Stimulated activated CD4-positive, alpha-beta T cell treated with anti-CD3 and anti-CD28 coated beads, TNF-alpha, amount 100 ng/mL, for 4 hours (primary cell): ENCODE measurements at places on chromosomes 1 and 21.
A peak's percentile ranks its signal among the peaks of the same experiment; 100 is the strongest.

- DNase-seq: no peak
Measured at GRCh38 chr1:32647308-32648134, 2.8 kb downstream of the ZBTB8OS start.

DNA sequence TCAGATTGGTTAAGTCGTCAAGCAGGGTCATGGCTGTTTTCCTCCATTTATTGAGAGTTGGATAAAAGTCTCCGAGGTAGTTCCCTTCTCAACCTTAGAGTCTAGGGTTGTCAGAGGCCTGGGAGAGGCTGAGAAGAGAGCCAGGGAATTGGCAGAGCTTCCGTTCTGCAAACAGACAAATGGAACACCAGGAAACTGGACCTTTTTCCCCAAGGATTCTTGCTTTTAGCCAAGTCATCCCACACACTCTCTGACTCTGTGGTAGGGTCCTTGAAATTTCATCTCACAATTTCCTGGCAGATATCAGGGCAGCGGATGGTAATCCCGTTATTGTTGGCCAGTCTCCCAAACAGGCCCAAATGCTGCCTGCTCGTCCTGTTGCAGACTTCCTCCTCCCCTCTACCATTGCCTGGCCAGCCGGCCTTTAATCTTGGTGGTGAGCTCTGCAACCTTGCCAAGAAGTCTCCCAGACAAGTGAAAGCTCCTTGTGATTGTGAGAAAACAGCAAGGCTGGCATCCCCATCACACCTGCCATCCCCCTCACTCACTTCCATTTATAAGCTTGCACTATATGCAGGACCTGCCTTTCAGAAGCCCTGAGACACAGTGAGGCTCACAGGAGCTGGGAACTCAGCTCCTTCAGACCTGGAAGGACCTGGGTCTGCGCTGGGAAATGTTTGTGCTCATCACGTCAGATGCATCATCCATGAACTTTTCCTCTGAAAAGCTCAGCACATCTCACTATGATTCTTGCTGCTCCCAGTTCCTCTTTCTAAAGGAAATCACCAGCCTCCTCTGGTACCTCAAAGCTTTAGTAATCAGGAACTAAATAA lies 13.7 kb upstream of the SRP9 start:
- DNase-seq: no peak

DNA sequence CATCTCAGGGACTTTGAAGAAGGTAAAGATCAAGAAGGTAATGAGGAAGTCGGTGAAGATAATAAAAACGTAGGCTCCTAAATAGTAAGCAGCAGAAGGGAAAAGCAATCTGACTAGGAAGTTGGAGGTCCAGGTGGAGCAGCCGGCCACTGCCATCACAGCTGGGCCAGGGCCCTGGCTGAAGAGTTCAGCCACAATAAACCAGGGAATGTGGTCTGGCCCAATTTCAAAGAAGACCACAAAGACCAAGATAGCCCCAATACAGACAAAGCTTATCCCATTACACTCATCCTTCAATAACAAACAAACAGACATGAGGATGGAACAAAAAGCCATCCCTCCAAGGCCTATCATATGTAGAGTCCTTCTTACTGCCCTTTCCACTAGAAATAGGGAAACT lies 18.4 kb upstream of the JAK1 start:
- no peak for DNase-seq

GRCh38 chr1:156754219-156754618 lies 2.7 kb upstream of the HDGF start:
- DNase-seq: no peak

DNA sequence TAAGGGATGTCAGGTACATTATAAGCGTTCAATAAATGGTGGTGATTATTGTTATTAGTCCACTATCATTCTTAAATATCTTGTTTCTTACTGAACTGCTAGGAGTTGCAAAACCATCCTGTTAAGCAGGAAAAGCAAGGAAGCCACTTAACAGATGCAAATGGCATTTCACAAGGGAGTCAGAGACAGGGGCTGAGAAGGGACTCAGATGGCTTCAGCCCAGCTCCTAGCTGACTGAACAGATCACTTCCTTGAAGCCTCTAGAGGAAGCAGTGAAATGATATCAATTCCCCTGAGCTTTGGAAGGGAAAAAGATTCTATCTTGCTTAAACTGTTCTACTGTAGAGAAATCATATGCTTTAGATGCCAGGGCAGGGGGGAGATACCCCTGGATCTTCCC lies 151.5 kb downstream of the ST6GALNAC5 start:
- DNase-seq: no peak

GRCh38 chr1:110602466-110602865 lies 3.7 kb downstream of the KCNA2 start:
- DNase-seq: no peak

- peak; percentile 3 for DNase-seq
Measured at GRCh38 chr21:27700974-27701614, 734.2 kb upstream of the ADAMTS5 start.

GRCh38 chr21:41895643-41896493 lies 16.7 kb upstream of the PRDM15 start:
- DNase-seq: peak; percentile 30

GRCh38 chr1:23149114-23149513 lies 19.5 kb downstream of the LUZP1 start:
- DNase-seq: no peak

DNA sequence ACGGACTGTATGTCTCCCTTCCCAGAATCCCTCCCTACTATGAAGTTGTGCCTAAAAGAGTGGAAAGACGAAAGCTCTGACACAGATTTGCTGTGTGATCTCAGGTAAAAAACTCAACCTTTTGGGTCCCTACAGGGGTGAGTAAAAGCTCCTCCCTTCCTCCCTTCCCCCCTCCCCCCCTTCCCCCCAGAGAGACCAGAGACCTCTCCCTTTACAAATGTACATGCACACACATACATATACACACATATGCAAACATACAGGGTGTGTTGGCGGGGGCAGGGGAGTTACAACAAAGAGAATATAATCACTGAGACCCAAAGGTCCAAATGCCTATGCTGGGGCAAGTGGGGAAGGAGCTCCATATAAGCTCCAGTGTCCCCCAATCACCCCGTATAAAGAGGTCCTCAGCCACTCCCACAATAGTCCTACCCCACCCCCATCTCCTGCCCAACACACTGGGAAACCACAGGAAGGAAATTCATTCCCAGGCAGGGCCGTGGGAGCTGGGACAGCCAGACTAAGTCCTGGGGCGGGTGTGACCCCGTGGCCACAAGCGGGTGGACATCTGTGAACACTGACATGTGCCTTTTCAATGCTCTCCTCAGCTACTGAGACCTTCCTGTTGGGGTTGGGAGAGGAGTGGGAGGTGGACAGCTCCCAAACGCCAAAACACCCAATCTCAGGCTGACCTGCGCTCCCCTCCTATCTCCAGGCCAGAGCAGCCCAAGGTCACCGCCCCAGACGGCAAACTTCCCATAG lies 2.0 kb downstream of the MEF2D start:
- DNase-seq: no peak

DNA sequence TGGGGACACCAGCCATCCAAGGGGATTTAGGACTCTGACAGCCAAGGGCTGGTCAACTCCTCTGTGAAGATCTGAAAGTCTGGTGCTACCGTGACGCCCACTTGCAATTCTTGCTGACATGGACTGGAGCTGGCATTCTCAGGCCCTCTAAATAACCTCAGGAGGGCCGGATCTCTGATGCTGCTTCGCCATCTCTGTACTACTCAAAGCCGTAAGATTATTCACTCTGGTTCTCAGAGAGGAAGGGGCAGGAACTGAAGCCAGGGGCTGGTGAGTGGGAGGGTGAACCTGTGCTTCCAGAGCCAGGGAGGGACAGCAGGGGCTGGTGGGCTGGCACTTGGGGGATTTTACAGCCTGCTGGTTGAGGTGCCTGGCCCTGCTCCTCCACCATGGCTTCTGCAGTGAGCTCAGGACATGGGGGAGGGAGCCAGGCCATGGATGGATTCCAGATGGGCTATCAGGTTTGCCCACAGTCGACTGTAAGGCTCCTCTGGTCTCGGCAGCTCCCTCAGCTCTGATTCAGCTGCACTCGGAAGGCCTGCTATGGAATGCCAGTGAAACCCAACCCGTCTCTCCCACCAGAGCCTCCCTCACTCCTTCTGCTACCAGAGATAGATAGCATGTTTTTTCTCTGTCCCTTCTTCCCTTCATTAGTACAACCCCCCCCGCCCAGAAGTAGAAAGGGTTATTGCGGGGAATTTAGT lies 84.5 kb downstream of the PLXNA2 start:
- DNase-seq: no peak

GRCh38 chr1:15989776-15990175 lies 13.9 kb upstream of the ZBTB17 start:
- DNase-seq: no peak

GRCh38 chr1:87393445-87394085 lies 64.9 kb downstream of the LMO4 start:
- no peak for DNase-seq

GRCh38 chr21:44805226-44805625 lies 3.6 kb upstream of the UBE2G2 start:
- DNase-seq: no peak

DNA sequence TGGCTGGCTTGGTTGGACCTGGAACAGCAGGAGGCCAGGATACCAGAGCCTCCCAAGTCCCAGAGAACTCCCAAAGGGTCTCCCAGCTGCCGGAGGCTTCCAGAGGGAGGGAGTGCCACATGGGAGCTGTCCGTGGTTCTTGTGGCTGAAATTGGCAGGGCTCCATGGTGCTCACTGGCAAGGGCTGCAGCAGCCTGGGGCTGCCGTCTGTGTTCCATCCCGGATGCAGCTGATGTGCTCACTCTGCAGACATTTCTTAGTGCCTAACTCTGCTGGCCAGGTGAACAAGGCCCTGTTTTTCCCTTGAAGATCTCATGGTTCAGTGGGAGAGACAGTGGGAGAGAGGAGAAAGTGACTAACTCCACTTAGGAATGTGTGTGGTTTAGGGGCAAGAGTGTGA lies 261.1 kb downstream of the CAMTA1 start:
- DNase-seq: no peak

GRCh38 chr1:29883411-29883832 lies 647.1 kb downstream of the PTPRU start:
- DNase-seq: no peak

- DNase-seq: no peak
Measured at GRCh38 chr1:88472298-88472697, 211.8 kb upstream of the PKN2 start.

DNA sequence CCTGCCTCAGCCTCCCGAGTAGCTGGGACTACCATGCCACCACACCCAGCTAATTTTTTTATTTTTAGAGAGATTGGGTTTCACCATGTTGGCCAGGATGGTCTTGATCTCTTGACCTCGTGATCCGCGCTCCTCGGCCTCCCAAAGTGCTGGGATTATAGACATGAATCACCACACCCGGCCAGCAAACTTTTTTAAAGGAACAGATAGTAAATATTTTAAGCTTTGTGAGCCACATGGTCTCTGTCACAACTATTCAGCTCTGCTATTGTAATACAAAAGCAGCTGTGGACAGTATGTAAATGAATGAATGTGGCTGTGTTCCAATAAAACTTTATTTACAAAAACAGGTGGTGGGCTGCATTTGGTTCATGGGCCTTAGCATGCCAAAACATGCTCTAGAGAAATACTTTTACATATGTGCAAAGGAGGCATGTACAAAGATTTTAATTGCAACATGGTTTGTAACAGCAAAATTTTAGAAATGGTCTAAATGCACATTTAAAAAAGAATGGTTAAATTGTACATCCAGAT lies 47.0 kb downstream of the CDCP2 start:
- DNase-seq: no peak

DNA sequence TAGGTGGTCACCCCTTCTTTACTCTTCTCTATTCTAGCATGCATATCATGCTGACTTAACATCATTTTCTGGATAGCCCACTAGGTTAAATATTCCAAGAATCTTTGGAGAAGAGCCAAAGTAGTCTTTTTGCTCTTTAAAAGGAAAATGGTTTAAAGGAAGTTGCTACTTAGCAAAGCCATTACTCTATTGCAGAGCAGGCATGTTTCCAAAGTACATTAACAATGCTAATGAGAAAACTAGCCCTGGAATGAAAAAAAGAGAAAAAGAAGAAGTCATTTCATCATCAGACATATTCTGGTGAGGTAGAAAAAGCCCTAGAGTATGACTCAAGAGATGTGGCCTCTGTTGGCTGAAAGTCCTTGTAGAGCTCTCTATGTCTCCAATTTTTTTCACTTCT lies 74.0 kb downstream of the NUF2 start:
- no peak for DNase-seq

- no peak for DNase-seq
Measured at GRCh38 chr1:12706061-12706460, 9.8 kb upstream of the AADACL3 start.

DNA sequence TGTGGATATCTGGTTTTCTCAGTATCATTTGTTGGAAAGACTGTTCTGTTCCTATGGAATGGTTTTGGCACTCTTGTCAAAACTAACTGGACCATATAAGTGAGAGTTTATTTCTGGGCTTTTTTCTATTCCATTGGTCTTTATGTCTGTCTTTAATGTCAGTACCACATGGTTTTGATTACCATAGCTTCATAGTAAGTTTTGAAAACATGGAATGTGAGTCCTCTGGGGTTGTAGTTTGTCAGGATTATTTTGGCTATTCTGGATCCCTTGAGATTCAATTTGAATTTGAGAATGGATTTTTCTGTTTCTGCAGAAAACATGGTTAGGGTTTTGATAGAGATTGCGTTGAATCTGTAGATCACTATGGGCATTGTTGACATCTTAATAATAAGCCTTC lies 107.9 kb downstream of the ZFYVE9 start:
- DNase-seq: no peak

DNA sequence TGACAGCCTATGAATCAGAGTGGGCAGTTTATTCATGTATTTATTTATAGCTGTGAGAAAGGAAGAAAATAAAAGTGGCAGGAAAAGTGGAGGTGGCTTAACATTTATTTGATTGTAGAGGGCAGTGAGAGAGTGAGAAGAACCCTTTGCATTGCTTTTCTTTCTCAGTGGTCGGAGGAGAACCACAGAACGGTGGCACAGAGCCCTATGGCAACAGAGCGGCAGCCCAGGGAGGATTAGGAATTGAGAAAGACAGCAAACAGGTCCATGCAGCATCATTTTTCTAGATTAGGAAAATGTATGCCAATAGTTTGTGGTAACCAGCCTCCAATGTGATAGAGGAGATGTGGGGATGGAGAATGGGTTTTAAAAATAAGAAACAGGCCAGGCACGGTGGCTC lies 53.1 kb downstream of the NMNAT2 start:
- no peak for DNase-seq

DNA sequence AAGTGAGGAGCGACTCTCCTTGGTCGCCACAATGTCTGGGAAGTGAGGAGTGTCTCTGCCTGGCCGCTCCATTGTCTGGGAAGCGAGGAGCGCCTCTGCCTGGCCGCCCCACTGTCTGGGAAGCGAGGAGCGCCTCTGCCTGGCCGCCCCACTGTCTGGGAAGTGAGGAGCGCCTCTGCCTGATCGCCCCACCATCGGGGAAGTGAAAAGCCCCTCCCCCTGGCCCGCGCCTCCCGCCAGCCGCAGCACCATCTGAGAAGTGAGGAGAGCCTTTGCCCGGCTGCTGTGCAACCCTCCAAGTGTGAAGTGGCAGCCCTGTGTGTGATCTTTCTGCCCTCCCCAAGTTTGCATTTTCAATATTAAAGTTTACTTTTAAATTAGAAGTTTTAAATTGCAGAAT lies 95.0 kb upstream of the PPP2R5A start:
- no peak for DNase-seq

- no peak for DNase-seq
Measured at GRCh38 chr21:27673581-27673980, 706.7 kb upstream of the ADAMTS5 start.
